A172 (cell line): ENCODE measurements at places on chromosomes 1 and 21. TPM values are rescaled to one million over a fixed set of nuclear protein-coding genes. Genes with fewer than 3 reads are reported as not detected.

- peak; percentile 99 for DNase-seq
Observed at GRCh38 chr1:202235856-202236837, 42.5 kb downstream of the LGR6 start.

DNA sequence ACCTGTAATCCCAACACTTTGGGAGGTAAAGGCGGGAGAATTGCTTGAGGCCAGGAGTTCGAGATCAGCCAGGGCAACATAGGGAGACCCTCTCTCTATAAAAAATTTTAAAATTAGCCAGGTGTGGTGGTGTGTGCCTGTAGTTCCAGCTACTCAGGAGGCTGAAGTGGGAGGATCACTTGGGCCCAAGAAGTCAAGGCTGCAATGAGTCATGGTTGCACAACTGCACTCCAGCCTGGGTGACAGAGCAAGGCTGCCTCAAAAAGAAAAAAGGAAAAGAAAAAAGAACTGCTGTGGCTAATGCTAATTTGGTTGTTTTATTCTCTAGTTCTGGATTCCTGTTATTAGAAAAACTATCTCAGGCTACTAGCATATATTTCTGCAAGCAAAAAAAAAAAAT, 29.8 kb downstream of the DBT start:
- DNase-seq: no peak

DNA sequence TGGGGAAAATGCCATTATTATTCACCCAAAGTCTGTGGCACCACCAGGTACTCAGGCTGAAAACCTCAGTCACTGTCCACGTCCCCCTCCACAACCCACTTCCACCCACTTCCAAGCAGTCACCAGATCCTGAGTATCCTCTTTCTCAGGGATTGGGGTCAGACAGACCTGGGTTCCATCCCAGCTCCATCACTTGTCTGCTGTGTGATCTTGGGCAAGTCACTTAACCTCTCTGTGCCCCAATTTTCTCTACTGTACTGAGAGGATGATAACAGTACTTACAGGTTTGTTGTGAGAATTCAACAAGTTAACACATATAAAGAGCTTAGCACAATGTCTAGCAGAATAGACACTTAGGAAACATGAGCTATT, 29.7 kb upstream of the FOXO6 start:
- DNase-seq: no peak

DNA sequence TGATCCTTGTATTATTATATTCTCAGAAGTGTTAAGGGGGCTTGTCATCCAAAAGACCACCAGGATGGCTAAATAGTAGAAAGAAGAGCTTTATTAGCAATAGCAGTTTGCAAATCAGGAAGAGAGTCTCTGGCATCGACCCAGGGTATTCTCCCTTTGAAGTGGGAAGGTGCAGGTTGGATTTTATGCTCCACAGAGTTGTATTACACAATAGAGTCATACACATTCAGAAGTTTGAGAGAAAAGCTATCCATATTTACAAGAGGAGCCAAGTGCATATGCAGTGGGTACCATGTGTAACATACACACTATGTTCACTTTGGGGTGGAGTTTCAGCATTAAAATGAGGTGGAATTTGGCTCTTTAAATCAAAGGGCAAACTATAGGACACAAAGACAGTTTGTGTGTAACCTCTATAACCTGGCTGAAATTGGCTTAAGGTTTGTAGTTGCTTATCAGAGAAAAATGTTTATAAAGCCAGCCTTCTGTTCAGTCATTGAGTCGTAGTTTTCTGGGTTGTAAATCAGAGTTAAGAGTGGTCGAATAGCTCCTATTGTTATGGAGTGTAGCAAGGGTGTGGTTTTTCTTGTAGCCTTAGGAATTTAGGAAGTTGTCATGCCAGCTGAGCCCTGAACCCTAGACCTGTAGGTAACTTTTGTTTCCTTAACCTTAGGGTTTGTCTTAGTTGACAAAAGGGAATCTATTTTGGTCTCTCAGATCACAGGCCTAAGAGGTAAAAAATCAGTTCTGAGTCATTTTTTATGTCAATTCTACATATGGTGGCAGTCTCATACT, 125.3 kb downstream of the DNM3 start:
- no peak for DNase-seq

GRCh38 chr21:33380483-33380998, 22.7 kb upstream of the IFNGR2 start:
- peak; percentile 99 for DNase-seq

DNA sequence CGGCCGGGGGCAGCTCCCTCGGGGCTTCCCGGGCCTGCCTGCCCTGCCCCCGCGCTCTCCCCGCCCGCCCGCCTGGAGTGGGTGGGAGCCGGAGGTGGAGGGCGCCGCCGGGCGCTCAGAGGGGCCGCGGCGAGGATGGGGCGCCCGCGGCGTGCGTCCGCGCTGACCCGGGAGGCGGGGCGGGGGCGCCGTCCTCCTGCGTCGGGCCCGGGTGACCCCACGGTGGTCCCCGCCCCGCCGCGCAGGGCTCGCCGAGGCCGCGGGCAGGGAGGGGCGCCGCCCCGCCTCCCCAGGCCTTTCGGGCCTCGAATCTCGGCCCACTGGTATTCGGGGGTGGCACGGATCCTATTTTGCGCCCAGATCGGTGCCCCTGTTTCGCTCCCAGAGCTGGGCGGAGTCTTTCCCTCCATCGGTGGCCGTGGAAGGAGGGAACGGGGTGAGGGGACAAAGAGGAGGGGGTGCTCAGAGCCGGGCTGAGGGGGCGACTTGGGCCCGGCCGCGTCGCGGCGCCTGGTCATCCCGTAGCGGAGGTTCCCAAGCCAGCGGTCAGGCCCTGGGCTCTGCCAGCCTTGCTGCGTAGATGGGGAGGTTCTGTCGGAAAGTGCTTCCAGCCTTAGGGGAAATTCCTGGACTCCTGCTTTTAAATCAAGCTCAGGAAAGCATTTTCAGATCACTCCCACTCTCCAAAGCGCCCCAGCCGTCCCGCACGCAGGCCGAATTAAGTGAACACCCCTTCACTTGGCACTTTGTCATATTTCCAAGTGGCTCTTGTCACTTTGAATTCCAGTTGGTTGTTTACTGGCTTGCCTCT, 545 bp downstream of the PATJ start:
- DNase-seq: peak; percentile 21

- no peak for DNase-seq
Observed at GRCh38 chr1:20368866-20369470, 78.3 kb downstream of the VWA5B1 start.

- peak; percentile 100 for DNase-seq
Observed at GRCh38 chr1:155308493-155309422, at the start of gene FDPS. FDPS (plus strand) TSS chr1:155308866; CDS start chr1:155309790, 924 bp downstream.

- DNase-seq: no peak
Observed at GRCh38 chr1:230940848-230941247, 37.8 kb downstream of the TTC13 start.

- DNase-seq: no peak
Observed at GRCh38 chr1:3377604-3378279, 76.7 kb upstream of the ARHGEF16 start.

DNA sequence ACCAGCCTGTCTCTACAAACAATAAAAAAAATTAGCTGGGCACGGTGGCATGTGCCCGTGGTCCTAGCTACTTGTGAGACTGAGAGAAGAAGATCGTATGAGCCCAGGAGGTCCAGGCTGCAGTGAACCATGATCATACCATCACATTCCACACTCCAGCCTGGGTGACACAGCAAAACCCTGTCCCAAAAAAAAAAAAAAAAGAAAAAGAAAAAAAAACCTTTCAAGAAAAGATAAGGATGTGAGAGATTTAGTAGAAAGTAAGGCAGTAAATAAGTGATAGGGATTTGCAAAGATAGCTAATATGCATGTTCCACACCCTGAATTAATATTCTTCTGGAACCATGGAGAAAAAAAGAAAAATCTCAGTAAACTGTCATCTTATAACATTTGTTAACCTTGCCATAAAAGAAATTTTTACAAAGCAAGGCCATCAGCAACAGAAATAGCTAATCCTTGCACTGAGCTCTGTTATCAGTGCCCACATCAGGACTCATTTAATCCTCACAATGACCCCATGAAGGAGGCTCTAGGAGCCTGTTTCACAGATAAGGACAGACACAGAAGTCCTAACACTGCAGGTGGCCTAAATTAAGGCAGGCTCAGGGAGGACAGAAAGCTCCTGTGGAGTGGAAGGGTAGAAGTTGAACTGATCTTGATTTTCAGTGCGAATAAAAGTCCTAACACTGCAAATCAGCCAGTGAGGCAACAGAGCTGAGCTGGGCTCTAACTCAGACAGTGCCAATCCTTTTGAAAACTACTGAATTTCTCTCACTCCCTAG, 7.6 kb downstream of the GNB1 start:
- DNase-seq: no peak

DNA sequence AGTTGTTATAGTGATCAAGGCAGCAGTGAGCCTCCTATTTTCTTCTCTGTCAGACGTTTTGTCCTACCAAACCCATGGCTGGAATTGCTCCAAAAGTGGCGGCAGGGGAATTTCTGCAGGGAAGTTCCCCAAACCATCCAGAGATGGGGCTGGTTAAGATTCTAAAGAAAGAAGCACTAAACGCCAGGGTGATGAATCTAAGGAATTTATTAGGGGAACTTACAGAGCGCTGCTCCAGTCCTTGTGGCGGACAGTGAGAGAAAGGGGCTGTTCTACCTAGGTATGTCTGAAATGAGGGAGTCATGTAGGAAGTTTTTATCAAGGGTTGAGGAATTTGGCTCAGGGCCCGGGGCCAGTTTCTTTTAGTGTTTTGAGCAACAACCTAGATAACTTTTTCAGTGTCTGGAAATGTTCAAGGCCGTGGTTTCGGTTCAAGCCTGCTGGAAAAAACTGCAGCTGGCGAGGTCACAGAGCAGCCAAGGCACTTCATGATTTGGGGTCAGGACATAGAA, 222.4 kb upstream of the B3GALT2 start:
- peak; percentile 95 for DNase-seq

- no peak for DNase-seq
Observed at GRCh38 chr1:238499021-238499420, 608.3 kb upstream of the ZP4 start.

GBP3 gene
- 1.7 and 4.8 TPM in 2 replicates for total RNA-seq

MIA3 gene
- total RNA-seq: 27.9 and 34.7 TPM in 2 replicates

TMEM240 gene
- total RNA-seq: not detected in 2 replicates

DFFB gene
- 3.3 and 5.5 TPM in 2 replicates for total RNA-seq
